ENCODE measurements at places on chromosomes 7 and 10.

DNA sequence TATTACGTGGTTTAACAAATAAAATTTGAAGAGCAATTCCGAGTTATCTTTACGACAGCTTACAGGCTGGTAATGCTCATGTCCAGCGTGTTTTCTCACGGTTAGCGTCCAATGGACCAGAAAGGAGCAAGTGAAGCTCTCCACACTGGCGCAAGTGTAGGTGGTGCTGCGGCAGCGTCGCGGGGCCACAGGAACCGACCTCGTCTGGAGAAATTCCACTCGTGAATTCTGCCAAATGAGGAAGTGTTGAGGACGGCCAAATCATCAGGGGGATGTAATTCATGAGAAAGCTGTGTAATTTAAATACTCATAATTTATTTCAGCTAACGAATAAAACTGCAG lies 350 bp upstream of the ZNF37A start:
- no peak for DNase-seq

GRCh38 chr7:22393913-22394729 lies 37.2 kb upstream of the RAPGEF5 start:
- DNase-seq, result no peak

- DNase-seq, result no peak
Observed at GRCh38 chr7:64541438-64542359, 21.2 kb downstream of the ZNF680 start.

DNA sequence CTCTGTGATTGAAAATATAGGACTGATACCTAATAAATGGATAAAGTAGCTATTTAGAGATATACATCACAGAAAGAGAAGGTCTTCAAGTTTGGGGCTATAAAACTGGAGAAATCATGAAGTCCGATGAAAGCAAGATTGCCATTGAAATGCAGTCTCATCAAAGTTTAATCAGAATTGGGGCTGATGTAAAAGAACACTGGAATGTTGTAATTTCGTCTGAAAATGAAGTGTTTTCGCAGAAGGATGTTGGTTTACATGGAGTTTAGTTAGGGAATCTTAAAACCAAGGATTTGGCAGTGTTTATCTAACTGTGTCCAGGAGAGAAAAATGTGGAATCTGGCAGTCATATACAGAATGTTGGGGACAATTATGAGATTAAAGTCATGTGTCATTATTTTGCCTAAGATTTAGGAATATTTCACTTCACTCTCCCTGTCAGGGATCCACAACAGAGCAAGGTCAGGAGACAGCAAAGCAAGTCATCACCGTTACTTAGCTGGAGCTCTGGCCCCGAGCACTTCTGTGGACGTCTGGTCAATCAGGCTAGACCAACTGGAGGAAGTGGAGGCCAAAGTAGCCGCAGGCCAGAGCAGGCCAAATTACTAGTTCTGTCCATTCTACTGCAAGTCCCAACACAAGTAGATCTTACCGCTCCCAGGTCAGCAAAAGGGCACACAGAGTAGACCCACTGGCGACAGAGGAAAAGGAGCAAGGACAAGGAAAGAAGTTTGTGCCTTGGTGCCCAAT lies 37.0 kb downstream of the EPDR1 start:
- DNase-seq, result no peak

- no peak for DNase-seq
Observed at GRCh38 chr7:76372984-76373833, 14.4 kb upstream of the YWHAG start.

GRCh38 chr10:4663162-4663992 lies 162.6 kb upstream of the AKR1E2 start:
- DNase-seq, result no peak

GRCh38 chr7:35513828-35514227 lies 181.1 kb downstream of the HERPUD2 start:
- DNase-seq, result no peak

GRCh38 chr7:117048114-117048866 lies 95.0 kb downstream of the ST7 start:
- no peak for DNase-seq

- DNase-seq, result no peak
Observed at GRCh38 chr10:69208761-69209160, 11.4 kb upstream of the HKDC1 start.

DNA sequence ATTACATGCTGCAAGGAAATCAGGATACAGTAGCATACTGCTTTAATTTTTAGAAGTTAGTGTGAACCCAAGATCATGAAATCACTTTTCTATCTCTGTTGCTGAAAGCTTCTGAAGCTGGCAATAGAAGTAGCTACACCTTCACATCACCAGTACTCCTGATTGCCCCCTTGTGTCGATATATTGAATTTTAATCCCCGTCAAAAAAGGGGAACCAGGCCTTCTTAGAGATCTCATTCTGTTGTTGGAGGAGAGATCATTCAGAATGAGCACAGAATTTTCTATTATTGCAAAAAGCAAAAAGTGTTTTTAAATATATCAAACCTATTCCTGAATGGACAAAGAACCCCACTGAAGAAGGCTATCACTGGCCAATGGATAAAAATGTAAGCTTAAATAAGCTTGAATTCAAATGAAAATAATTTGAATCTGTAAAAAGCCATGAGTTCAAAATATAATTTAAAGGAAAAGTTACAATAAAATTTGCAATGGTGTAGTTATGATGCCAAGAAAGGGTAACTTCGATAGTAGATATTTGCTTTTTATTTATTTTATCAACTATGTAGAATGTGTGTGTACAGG lies 39.7 kb upstream of the TEX47 start:
- no peak for DNase-seq

DNA sequence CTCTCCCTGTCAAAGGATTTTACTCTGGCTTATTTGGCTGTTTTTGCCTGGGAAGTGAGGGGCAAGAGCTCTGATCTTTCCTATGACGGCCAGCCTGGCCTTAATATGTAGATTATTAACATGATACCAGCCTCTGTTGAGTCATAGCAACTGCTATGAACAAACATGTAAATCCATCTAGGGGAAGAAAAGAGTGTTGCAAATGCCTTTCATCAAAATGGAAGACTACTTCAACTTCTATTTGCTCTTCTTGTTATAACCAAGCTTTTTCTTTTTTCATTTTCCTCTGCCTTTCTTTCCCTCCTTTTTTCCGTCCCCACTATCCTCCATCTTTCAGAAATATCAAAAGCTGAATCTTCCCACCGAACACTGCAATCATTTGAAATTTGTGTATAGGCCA lies 46.6 kb downstream of the BTRC start:
- no peak for DNase-seq

- DNase-seq, result no peak
Observed at GRCh38 chr10:80421707-80422536, 13.6 kb downstream of the PRXL2A start.

GRCh38 chr10:109740436-109740835 lies 182.9 kb downstream of the XPNPEP1 start:
- no peak for DNase-seq

DNA sequence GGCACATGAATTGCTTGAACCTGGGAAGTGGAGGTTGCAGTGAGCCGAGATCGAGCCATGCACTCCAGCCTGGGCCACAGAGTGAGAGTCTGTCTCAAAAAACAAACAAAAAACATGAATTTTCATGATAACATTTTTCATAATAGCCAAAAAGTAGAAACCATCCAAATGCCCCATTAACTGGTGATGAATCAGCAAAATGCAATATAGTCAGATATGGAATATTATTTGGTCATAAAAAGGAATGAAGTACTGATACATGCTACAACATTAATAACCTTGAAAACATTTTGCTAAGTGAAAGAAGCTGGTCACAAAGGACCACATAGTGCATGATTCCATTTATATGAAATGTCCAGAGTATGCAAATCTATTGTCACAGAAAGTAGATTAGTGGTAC lies 24.5 kb upstream of the VCL start:
- DNase-seq, result no peak
